ENCODE measurements at places on chromosomes 1 and 21.

- no peak for DNase-seq
Observed at GRCh38 chr1:211345719-211346118, 19.1 kb downstream of the TRAF5 start.

GRCh38 chr21:42086969-42087368, 15.9 kb downstream of the UMODL1 start:
- DNase-seq: no peak

DNA sequence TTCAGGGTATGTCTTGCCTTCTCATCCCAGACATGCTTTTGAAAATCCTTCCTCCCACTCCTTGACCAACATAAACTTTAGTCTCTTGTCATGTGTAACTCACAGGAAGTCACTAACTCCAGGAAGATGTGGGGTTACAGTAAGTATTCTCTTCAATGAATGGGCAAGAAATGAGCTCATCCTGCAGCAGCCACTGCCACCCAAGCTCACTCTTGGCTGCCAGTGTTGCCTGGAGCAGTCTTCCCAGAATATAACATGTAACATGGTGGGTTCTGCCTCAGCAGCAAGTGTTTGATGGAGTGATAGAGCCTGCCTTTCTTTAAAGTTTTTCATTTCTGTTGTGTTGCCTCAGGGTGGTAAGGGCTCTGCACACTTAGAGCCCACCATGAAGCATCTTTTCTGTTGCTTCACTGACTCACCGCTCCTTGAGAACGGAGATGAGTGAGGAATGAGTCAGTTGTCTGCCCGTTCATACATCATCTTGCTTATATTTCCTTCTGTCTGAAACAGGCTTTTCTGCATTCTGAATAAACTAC, 187.0 kb downstream of the TPR start:
- peak; percentile 26 for DNase-seq

DNA sequence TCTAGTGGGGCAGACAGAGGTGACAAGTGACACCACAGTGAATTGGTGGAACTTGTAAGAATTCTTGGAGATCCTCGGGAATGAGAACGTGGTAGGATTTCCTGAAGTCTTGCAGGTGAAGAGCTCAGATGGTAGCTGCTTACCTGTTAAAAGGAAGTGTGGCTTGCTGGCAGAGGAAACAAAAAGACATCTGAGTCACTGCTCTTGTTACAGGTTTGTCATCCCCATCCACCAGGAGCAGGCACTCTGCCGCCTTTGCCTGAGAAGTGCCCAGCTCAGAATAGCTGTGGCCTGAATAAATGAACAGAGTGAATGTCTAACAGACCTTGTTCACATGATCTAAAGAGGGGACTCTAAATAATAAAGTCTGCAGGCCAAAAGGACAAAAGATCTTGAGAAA, 12.3 kb upstream of the ZSCAN20 start:
- DNase-seq: no peak

- no peak for DNase-seq
Observed at GRCh38 chr1:39394598-39394997, 96.8 kb upstream of the BMP8A start.

GRCh38 chr1:56526571-56527174, 52.7 kb downstream of the PLPP3 start:
- no peak for DNase-seq

DNA sequence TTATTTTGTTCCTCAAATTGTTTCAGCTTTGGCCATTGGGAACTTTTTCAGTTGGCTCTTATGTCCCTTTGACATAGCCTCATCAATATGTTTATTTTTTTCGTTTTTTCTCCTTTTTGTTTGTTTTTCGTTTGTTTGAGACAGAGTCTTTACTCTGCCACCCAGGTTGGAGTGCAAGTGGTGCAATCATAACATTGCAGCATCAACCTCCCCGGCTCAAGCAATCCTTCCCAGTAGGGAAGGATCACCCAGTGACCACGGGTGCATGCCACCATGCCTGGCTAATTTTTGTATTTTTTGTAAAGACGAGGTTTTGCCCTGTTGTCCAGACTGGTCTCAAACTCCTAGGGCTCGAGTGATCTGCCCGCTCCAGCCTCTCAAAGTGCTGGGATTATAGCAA, 8.1 kb downstream of the POLR3GL start:
- DNase-seq: no peak

DNA sequence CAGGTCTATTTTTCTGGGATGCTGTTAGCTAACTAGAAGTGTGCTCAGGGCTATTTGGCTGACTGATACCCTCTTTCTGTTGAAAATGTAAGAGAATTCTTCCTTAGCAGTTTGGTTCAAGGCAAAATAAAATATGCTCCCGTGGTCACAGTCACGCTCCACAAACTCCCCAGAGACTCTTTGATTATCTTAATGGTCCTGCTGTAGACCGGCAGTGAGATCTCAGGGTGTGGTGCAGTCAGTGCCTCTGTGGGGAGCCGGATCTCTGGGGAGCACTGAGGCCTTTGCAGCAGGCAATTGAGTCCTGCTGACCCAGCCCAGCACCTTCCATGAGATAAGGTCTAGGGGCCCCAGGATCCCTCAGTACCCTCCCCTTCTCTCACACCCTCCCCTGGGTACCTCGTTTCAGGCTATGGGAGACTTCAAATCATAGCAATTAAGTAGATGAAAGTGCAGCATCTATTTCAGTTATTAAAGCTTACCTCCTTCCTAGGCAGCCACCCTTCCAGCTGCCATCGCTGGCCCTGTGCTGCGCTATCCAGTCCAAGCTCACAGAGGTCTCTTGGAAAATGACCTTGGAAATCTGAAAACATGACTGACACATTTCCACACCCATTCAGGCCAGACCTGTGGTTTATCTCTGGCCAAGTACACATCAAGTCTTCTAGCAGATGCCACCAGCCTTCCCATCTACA, 98.1 kb downstream of the SEC16B start:
- no peak for DNase-seq

GRCh38 chr1:39642796-39643195, 3.4 kb upstream of the HEYL start:
- no peak for DNase-seq

GRCh38 chr1:191734321-191734720, 423.9 kb upstream of the RGS18 start:
- no peak for DNase-seq

- no peak for DNase-seq
Observed at GRCh38 chr1:202661136-202661845, 49.0 kb downstream of the SYT2 start.

- no peak for DNase-seq
Observed at GRCh38 chr1:116226017-116226416, 114.8 kb downstream of the MAB21L3 start.

- no peak for DNase-seq
Observed at GRCh38 chr1:223645903-223646302, 19.6 kb downstream of the CAPN8 start.

DNA sequence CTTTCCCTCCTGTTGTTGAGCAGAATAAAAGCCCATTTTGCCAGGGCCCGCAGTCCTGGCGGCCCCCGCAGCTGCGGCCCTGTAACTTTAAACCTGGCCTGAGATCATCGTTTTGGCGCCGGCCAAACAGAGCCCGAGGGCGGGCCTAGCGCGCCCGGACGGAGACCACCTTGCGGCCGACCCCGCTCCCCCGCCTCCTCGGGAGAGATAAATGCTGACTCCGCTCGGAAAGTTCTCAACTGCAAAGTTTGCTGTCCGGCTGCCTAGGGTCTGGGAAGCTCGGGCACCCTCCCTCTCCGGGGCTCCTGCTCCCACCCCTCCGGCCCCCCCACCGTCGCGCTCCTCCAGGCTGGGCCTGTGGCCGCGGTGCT, at the start of gene PDPN:
TSS of gene PDPN (plus strand) at position 238 of the 371 bp plus-strand sequence. CDS start 202 bp downstream, outside the sequence.
- DNase-seq: no peak

DNA sequence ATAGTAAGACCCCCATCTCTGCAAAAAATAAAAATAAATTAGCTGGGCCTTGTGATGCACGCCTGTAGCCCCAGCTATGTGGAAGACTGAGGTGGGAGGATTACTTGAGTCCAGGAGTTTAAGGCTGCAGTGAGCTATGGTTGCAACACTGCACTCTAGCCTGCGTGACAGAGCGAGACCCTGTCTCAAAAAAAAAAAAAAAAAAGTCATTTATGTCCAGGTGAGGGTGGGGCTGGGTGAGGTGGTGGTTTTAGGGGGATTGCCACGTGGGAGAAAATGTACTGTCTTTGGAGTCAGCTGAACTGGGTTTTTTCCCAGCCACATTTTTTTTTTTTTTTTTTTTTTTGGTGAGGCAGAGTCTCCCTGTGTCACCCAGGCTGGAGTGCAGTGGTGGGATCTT, 6.7 kb downstream of the PIK3CD start:
- peak; percentile 25 for DNase-seq

GRCh38 chr1:29623501-29623900, 387.2 kb downstream of the PTPRU start:
- no peak for DNase-seq

- no peak for DNase-seq
Observed at GRCh38 chr1:74650561-74650960, 23.0 kb downstream of the ERICH3 start.

GRCh38 chr1:234881893-234882771, 246.5 kb downstream of the TOMM20 start:
- DNase-seq: peak; percentile 16

DNA sequence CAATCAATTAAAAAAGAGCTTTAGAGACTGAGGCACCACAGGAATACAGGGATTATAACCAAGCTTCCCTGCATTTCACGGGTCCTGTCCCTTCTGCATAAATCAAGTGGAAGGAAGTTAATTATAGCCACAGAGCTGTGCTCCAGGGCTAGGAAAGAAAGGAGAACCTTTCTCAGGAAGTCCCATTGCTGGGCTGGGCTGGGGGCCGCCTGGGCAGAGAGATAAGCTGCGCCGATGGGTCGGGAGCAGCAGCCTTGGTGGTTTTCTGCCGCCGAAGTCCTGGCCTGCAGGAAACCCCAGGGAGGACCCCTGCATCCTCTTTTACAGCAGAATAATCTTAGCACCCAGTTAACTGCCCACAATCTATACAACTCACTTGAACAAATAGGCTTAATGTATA, 12.6 kb upstream of the CD34 start:
- DNase-seq: no peak

DNA sequence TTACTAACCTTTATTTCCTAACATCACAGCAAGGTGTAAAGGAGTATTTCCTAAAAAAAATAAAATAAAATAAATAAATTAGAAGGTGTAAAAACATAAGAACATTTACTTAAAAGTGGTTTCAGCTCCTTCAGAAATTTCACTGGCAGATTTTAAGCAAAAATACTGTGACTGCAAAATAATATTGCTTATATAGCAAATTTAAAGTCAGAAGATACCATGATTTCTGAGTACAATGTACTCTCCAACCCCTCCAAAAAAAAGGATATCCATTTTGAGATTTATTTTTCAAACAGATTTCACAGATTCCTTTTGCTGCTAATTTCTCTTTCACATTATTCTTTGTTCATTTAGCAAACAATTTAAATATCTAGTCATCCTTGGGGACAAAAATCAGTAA, 18.5 kb downstream of the ANKRD13C start:
- DNase-seq: no peak

DNA sequence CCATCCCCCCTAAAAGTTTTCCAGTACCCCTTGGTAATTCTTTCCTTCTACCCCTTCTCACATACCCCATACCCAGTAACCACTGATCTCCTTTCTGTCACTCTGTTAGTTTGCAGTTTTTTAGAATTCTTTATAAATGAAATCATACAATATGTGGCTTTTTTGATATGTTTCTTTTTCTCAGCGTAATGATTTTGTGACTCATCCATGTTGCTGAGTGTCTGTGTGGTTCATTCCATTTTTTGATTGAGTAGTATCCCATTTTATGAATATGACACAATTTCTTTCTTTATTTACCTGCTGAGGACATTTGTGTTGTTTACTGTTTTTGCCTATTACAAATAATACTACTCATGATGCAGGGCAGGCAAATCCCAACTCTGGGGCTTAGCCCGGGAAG, 1605.3 kb downstream of the BRINP3 start:
- no peak for DNase-seq

DNA sequence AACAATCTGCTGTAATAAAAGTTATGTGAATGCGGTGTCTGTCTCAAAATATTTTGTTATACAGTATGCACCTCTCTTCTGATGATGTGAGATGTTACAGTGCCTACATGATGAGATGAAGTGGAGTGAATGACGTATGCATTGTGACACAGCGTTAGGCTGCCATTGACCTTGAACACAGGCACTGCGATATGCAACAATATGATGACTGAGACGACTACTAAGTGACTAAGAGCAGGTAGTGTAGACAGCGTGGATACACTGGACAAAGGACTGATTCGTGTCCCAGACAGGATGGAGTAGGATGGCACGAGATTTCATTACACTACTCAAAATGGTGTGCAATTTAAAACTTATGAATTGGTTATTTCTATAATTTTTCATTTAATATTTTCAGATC, 8.4 kb downstream of the SGIP1 start:
- DNase-seq: no peak

DNA sequence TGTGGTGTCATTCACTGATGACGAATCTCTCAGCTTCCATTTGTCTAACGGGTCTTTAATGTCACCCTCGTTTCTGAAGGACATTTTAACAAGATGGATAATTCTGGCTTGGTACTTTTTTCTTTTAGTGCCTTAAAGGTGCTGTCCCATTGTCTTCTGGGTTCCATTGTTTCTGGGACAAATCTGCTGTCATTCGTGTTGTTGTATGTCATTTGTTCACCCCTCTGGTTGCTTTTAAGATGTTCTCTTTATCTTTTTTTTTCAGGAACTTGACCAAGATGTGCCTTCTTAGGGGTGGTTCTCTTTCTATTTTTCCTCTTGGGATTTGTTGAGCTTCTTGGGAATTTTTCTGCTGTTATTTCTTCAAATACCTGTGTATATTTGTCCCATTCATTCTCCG, 14.0 kb upstream of the MMEL1 start:
- no peak for DNase-seq

DNA sequence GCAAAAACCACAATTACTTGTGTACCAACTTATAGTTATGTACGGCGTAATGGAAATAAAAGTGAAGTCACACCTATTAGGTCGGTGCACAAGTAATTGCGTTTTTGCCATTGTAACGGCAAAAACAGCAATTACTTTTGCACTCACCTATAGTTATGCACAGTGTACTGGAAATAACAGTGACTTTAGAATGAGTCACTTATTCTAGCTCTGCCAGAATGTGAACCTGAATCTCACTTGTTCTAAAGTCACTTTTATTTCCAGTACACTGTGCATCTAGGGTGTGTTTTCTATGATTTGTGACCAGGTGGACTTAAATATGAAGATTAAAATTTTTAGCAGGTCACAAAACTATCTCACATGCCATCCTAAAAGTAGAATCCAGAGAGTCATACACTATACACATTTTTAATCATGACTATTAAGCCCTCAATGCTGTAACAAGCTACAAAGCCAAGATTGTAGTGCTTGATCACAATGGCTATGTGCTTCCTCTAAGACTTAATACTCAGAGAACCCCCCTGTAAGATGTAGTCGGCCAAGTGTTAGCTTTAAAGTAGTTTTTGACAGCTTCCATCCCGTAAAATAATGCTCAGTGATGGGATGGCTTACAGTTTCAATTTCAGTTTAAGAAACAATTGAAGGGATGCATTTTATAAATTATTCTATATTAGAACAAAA, 218.8 kb downstream of the NEGR1 start:
- no peak for DNase-seq

DNA sequence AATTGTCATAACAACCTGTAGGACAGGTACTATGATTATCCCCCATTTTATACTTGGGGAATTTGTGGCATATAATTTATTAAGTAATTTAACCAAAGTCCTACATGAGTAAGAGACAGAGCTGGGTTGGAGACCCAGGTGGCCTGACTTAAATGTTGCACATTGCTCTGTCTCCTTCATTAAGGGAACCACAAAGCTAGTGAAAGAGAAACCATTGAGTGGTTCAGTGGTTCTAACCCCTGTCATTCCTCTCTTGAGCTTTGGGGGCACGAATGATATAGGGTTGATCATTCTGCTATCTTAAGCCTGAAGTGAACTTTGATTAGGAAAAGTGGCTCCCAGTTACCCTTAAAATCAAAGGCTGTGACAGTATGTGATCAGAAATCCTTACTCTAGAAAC, 5.3 kb upstream of the MAP3K7CL start:
- no peak for DNase-seq

Measured in stimulated activated CD4-positive, alpha-beta T cell treated with anti-CD3 and anti-CD28 coated beads, Interleukin-1b, Interleukin-23, amount 100 ng/mL, for 48 hours (primary cell).